ENCODE measurements at places on chromosomes 4 and X. TPM values are rescaled to one million over a fixed set of nuclear protein-coding genes. Genes with fewer than 3 reads are reported as not detected.

GRCh38 chr4:14644580-14645282, 357.6 kb upstream of the CPEB2 start:
- no peak for DNase-seq

DNA sequence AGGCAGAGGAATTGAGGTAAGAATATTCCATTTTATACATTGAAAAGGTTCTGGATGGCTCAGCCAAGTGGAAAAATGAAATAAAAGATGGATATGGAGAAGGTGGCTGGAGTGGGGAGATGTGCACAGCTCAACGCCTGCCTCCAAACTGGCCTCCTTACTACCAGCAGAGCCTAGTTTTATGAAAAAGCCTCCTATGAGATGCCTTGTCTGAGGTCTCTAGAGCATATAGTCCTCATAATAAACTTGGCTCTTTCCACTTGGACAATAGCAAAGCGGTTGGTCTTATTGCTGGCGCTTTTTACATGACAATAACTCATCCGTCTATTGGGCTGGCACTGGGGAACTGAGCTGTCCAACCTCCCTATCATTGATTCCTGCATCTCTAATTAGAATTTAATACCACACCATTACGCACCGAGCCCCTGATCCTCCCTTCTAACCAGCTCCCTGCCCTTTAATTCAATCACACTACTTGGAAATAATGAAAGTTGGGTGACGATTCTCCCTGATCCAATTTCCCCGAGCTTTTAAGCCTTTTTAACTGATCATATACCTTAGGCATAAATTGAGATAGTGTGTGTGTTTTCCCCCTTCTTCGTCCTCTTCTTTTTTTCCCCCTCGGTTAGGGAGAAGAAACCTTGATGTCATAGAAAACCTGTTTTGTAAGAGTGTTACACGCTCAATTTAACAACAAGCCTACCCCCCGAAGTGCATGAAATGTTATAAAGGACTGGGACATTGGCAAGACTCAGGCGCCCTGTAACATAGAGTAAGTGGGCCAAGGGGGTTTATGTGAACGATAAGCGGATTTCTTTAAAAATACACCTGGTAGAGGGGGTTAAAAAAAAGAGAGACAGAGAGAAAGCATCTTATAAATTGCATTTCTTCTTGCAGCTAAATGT, at the start of gene PHOX2B:
TSS of gene PHOX2B (minus strand) at position 155 of the 905 bp plus-strand sequence. CDS start at position 40, 115 bp downstream.
- DNase-seq, result no peak

- DNase-seq, result no peak
These were observed 33.0 kb downstream of the REELD1 start for GRCh38 chr4:146247356-146247755.

DNA sequence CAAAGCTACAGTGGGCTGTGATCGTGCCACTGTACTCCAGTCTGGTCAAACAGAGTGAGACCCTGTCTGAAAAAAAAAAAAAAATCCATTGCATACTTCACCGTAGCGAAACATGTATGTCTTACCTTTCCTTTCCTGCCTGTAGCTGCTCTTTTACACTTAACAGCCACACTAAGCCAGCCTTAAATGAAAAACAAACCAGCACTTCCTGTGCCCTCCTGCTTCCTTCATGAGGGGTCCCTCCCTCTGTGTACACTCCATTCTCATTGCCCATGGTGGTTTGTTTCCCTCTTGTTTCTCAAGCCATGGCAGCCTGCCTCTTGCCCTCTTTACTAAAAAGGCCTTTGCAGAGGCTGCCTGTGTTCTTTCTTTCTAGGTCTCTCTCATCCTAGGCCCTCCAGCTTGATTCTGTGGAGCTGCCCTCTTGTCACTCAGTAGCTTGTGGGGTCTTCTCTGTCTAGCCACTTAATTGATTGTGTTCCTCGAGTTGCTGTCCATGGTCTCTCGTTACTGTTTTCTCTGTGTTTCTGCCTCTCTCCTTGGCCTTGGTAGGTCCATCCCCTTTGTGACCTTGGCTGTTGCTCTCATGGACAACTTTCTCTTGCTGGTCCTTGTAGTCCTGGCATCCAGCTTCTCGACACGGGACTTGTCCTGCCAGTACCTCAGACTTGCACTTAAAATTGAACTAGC, 52.1 kb upstream of the MSANTD1 start:
- DNase-seq, result no peak

DNA sequence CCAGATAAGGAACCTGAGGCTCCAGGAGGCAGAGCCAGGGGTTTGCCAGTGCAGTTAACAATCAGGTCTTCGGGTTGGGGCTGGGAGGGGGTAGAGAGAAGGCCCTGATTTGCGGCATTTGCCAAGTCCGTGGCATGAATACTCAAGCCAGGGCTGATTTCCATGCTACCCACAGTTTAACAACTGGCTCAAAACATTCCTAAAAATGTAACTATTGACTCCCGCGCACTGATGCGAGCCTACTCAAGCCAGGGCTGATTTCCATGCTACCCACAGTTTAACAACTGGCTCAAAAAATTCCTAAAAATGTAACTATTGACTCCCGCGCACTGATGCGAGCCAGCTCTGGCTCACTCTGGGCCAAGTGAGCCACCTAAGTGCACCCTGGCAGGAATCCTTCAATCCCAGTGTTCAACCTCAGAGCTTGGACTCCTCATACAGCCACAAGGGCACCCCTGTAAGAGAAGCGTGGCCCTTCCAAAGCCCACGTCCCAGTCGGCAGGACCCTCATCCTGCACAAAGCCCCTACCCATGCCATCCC, 75.6 kb downstream of the PPP2R2C start:
- no peak for DNase-seq

DNA sequence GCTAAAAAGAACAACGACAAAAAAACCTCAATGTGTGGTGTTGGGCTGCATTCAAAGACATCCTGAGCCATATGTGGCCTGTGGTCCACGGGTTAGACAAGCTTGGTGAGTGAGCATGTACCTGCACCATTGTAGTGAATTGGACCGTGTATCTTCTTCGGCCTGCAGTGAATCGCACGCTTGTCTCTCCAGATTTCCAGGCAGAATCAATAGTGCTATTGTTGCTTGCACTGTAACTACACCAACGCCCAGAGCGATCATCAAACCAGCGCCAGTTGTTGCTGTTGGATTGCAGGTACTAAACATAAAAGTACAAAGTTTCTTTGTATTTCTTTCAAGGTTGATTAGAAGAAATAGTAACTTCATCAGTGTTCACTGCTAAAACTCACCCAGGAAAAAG, 101.6 kb downstream of the HUWE1 start:
- no peak for DNase-seq

- no peak for DNase-seq
These were observed 17.0 kb upstream of the TMEM144 start for GRCh38 chr4:158193171-158193749.

GRCh38 chrX:33434256-33435092, 223.1 kb upstream of the DMD start:
- DNase-seq, result no peak

DNA sequence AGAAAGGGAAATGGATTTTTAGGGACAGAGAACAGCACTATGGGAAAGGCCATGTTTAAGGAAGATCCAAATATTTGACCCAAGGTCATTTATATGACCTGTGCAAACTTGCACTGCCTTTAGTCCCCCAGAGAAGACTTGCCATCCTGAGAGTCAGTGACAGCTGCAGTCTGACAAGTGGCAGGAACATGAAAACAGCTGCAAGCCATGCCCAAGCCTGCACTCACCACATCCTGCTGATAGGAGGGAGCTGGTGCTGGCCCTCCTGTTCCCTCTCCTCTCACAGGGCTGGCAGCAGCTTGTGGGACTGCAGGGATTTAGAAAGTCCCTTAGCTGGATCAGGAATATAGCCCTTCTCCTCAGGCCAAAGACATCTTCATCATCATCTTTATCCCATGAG, 187.7 kb downstream of the RAP1GDS1 start:
- no peak for DNase-seq

DNA sequence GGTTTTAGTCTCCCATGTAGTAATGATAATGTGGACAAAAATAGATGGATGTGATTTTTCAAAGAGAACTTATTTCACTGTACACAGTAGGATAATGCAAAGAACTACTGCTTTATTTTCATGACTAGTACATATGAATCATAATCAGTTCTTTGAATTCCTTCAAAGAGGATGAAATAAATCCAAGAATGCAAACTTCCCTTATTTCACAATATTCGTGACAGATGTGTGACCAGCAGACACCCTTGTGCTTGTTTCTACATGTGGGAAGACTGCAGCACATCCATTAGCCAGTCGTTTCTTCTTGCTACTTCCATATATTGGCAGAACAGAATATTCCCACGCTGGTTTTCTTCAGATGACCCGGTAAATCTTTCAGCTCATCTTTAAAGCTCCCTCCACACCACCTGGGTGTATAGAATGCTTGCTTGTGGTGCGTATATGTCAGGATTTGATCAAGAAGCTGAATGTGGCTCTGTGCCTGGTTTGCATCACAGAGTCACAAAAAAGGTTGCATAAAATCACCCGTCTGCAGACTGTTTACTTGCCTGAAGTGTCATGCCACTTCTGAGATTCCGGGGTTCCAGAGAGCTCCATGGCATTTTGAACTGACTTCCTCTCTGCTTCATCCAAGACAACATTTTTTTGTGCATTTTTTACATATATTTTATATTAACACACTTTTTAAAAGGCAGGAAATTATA, 47.7 kb upstream of the FAT4 start:
- peak; percentile 48 for DNase-seq

GRCh38 chrX:123085311-123085940, 98.7 kb upstream of the GRIA3 start:
- no peak for DNase-seq

- DNase-seq, result no peak
These were observed 193.4 kb upstream of the GPR101 start for GRCh38 chrX:137227151-137227550.

DNA sequence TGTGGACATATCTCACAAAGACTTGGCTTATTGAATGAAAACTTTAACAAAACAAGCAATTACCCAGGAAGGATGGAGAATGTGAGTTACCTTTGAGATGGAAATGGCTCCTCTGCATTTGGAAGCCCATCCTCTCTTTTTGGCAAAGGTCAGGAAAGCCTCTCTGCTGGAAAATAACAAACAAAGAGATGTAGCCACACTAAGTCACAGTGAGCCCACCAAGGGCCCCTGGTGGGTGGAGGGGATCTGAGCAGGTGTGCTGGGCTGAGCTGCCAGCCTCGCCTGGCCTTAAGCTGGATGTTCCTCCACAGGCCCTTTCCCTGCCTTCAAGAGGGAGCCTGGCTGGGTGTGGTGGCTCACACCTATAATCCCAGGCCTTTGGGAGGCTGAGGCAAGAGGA, 269.2 kb downstream of the HNRNPD start:
- DNase-seq, result no peak

GRCh38 chr4:128811571-128812441, 2.3 kb downstream of the JADE1 start:
- no peak for DNase-seq

RPL10 gene
- 3,414 TPM for polyA plus RNA-seq

NDST3 gene
- polyA plus RNA-seq, result not detected

IL2 gene
- not detected for polyA plus RNA-seq

GRIA3 gene
- 0.10 TPM for polyA plus RNA-seq

CXorf66 gene
- polyA plus RNA-seq, result not detected

TRIM61 gene
- 0.29 TPM for polyA plus RNA-seq

LEF1 gene
- polyA plus RNA-seq, result 1.5 TPM

GLRA3 gene
- not detected for polyA plus RNA-seq

SLC35A2 gene
- polyA plus RNA-seq, result 39.4 TPM

RAB41 gene
- not detected for polyA plus RNA-seq

MTMR8 gene
- polyA plus RNA-seq, result 1.1 TPM

Measured in keratinocyte (primary cell).